ENCODE measurements at places on chromosomes 16 and 17. TPM values are rescaled to one million over a fixed set of nuclear protein-coding genes. Genes with fewer than 3 reads are reported as not detected.

CDH5 gene
- 1,316 TPM for total RNA-seq

BIRC5 gene
- 38.8 TPM for total RNA-seq

CHP2 gene
- not detected for total RNA-seq

TBC1D3I gene
- total RNA-seq, result 0.57 TPM

ANKRD40CL gene
- not detected for total RNA-seq

SOX9 gene
- total RNA-seq, result not detected

TIMP2 gene
- 102 TPM for total RNA-seq

MYH8 gene
- total RNA-seq, result not detected

C16orf74 gene
- total RNA-seq, result 34.3 TPM

ADAMTS18 gene
- total RNA-seq, result 81.7 TPM

OTOP3 gene
- total RNA-seq, result not detected

PRAC2 gene
- not detected for total RNA-seq

TLCD2 gene
- 1.3 TPM for total RNA-seq

PROCA1 gene
- 1.3 TPM for total RNA-seq

COPRS gene
- total RNA-seq, result 52.8 TPM

PHOSPHO1 gene
- total RNA-seq, result not detected

TUBB3 gene
- total RNA-seq, result 251 TPM

CES1 gene
- not detected for total RNA-seq

KRT17 gene
- total RNA-seq, result not detected

OTOP2 gene
- not detected for total RNA-seq

GPRC5C gene
- total RNA-seq, result 0.67 TPM

NRN1L gene
- total RNA-seq, result not detected
